ENCODE measurements at places on chromosomes 5 and 9.

DNA sequence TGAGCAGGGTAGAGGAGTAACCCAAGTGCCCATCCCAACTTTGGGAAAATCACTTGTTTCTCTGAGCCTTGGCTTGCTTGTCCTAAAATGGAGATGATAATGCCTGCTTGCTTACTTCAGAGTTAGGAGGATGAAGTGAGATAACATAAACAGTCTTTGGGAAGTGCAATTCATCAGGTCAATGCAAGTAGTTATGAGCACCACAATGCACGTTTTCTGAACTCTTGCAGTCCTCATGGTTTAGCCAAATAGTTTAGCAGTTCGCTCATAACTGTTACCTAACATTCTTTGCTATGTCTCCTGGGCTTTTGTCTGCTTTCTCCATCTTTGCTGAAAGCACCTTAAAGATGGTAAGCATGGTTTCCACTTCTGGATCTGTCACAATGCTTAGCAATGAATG, 270.0 kb downstream of the ADAMTSL1 start:
- DNase-seq = no peak

- no peak for DNase-seq
Measured at GRCh38 chr5:96280946-96281393, 152.1 kb downstream of the PCSK1 start.

GRCh38 chr5:141846031-141846430, 32.2 kb downstream of the PCDH1 start:
- no peak for DNase-seq

DNA sequence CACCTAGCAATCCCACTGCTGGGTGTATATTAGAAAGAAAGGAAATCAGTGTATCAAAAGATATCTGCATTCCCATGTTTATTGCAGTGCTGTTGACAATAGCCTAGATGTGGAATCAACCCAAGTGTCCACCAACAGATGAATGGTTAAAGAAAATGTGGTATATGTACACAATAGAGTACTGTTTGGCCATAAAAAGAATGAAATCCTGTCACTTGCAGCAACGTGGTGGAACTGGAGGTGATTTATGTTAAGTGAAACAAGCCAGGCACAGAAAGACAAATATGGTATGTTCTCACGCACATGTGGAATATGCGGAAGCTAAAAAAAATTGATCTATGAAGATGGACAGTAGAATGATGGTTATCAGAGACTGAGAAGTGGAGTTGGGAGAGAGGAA, 221.6 kb upstream of the DAP start:
- no peak for DNase-seq

DNA sequence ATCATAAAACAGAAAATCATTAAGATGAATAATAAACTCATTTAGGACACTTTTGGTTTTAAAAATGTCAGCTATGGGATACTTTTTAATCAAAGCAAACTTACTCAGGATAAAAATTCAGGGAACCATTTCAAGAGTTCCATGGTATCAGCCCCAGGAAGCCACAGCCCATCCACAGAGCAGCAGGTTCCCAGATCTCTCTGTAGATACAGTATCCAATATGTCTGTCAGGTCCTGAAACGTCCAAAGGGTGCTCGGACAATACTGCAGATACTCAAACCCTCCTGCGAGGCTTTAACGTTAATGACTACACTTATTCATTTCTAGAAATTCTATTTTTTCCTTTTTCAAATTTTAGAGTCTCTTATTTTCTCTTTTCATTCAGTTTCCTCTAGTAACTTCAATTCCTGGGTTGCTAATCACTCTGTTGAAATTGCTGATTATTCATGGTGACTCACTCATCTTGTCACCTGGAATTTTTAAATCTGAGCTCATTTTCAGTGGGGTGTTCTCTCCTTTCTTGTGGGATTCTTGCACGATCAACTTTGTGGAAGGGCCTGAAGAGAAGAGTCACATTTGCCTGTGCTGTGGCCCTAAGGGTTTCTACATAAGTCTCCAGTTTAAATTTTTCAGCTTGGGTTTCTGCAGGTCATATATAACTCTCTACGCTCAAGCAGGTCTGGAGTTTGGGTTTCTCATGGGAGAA, 435.8 kb downstream of the CTNND2 start:
- DNase-seq = no peak

DNA sequence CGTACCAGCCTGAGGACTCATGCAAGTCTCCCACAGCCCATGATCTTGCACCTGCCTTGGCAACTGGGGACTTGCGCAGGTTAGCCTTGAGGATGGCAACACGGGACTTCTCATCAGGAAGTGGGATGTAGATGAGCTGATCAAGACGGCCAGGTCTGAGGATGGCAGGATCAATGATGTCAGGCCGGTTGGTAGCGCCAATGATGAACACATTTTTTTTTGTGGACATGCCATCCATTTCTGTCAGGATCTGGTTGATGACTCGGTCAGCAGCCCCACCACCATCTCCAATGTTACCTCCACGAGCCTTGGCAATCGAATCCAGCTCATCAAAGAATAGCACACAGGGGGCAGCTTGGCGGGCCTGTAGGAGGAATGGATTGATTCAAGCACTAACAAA, 13.0 kb downstream of the VCP start:
- no peak for DNase-seq

DNA sequence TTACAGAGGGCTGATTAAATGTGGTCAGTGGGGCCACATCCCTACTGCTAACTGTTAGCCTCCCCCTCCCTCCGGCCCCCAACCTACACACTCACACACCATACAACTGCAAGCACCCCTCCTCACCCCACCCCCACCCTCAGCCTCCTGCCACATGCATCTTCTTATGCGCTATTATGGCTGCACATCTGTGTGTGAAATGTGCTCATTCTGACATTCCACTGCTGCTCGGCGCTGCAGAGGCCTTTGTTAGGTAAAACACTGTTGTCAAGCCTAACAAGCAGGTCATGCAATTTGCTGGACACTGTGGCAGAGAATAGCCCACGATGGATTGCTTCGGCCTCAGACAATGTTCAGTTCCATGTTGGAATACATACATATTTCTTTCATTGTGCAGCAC, 173.6 kb downstream of the NR2F1-AS1 start:
- no peak for DNase-seq

DNA sequence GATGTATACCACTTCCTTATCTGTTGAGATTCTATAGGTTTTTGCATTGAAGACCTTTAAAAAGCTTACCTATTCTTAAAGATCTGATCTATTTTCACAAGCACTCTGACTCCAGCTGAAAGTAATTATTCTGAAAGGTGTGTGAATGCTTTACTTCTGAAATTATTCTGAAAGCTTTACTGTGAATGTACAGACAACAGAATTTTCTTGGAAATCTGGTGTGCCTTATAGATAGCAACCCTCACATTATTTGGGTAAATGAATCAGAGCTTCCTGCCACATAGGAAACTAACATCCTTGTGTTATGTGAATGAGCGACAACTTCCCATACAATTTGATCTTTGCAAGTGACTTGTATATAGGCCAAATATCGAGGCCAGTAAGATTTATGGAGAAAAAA, 6.5 kb downstream of the CDO1 start:
- DNase-seq = no peak

- DNase-seq = no peak
Measured at GRCh38 chr9:132969783-132970182, 8.7 kb upstream of the GFI1B start.

GRCh38 chr5:57501414-57502201, 19.0 kb upstream of the ACTBL2 start:
- DNase-seq = no peak

- no peak for DNase-seq
Measured at GRCh38 chr9:137860361-137860760, 17.2 kb upstream of the CACNA1B start.

GRCh38 chr9:26567976-26568375, 324.6 kb downstream of the CAAP1 start:
- DNase-seq = no peak

DNA sequence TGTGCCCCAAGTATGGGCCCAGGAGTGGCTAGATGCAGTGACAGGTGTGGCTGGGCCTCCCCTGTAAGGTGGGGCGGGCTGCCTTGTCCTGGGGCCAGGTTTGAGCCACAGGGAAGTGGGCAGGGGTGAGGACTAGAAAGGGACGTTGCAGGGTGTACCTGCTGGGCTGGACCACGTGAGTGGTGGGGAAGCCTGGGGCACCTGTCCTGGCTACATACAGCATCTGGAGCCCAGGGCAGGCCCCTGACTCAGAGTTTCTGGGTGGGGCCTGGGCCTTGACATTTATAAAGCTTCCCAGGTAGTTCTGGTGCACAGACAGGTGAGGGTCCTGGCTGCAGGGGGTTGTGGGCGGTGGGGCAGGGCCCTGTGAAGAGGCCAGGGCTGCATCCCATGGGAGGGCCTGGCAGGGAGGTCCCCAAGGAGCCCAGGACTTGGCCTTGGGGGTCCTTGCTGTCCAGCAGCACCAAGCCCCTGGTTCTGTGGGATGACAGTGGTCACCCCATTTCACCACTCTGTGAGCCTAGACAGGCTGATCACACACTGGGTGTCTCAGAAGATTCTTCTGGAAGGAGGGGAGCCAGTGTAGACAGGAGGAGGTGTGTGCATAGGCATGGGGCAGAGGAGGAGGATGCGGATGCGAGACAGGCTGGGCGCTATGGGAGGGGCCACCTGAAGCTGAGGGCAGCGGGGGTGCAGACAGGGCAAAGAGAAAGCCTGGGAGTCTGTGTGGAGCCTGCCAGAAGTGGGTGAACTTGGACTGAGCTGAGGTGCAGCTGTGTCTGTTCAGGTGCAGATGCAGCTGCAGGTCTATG, 94.0 kb downstream of the PHF2 start:
- no peak for DNase-seq

- no peak for DNase-seq
Measured at GRCh38 chr9:33318781-33319180, 28.5 kb downstream of the NFX1 start.

GRCh38 chr5:123083298-123083697, 5.7 kb upstream of the PRDM6 start:
- no peak for DNase-seq

- no peak for DNase-seq
Measured at GRCh38 chr5:14721990-14722656, 57.6 kb downstream of the OTULIN start.

DNA sequence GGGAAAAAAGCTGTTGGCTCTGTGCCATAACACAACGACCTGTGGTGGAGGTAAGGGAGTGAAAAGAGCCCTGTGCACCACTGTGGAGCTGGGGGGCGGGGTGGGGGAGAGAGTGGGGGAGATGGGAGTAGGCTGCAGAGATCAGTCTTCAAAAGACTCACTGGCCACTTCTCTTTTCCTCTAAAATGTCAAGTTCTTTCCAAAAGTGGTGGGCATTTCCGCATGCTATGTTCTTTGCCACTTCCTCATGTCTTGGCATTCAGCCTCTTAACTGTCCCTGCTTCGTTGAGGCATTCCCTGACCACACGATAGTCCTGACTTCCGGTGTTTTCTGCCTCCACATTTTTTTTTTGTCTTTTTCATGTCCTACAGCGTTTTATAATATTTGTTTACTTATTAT, 2.4 kb upstream of the PPP2R2B start:
- no peak for DNase-seq

DNA sequence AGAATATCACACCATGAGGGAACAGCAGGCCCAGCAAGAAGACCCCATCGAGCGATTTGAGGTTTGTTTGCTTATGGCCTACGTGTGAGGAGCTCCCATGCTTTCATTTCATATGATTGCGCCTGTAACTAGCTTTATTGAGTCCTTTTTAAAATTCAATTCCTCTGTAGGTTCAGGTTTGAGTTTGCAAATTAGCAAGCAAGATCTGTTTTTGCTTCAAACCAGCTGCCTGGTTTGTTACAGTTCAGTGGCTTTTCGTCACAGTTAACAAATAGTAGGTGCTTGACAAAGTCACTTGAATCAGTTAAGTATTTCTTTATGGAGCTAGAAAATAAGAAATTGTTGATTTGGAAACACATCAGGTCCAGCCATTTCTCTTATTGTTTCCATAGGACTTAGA, 56.3 kb downstream of the GPR21 start:
- no peak for DNase-seq

GRCh38 chr5:150729859-150730258, 29.0 kb downstream of the DCTN4 start:
- DNase-seq = no peak

- no peak for DNase-seq
Measured at GRCh38 chr9:6495466-6495865, 82.5 kb downstream of the UHRF2 start.

DNA sequence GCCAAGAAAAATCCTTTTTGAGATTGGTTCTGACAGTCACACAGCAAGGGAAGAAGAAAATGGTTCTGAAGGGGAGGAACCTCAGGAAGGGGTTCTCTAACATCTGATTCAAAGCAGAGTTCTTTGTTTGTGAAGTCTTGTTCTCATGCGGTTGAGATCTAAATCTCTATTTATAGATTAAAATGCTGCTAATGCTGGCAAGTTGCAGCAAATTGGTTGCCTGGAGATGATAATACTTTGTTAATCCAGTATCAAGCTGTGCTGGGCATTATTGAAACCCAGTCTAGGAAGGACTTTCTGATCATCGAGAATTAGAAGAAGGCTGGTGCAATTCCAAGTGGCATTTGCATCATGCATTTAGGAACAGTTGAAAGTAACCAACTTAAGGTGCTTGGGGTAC, 34.0 kb upstream of the SLC28A3 start:
- DNase-seq = no peak

DNA sequence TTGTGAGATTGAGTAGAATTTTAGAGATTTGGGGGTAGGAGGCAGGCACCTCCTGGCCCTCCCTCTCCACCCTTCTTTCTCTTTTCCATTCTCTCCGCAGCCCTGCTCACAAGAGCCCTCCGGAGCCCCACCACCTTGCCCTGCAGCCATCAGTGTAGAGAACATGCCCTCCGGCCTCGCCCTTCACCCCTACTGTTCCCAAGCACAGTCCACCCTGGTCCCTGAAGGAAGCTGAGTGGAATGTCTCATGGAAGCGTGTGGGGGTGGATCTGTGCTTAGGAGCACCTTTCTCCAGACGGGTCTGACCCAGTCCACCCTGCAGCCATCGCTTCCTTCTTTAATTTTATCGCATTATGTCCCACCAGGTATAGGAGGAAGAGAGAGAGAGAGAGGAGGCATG, 267.1 kb downstream of the NSG2 start:
- no peak for DNase-seq

DNA sequence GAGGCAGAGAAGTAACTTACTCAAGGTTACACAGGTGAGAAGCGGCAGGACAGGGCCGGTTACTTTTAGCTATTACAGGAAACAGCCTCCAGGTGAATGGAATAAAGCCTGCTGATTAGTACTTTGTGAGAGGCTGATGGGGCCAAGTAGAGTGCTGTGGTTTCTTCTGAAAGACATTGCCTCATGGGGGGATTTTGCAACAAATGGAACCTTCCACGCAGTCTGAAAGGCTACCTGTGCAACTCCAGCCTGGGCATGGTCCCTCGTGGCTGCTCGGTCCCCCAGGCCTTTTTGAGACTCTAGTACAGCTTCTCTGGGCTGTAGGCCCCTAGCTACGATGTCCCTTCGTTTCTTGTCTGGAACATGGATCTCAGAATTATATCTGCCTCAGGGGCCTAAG, 2.0 kb downstream of the TMEM268 start:
- no peak for DNase-seq

- no peak for DNase-seq
Measured at GRCh38 chr5:154260224-154260927, 69.8 kb downstream of the GALNT10 start.

DNA sequence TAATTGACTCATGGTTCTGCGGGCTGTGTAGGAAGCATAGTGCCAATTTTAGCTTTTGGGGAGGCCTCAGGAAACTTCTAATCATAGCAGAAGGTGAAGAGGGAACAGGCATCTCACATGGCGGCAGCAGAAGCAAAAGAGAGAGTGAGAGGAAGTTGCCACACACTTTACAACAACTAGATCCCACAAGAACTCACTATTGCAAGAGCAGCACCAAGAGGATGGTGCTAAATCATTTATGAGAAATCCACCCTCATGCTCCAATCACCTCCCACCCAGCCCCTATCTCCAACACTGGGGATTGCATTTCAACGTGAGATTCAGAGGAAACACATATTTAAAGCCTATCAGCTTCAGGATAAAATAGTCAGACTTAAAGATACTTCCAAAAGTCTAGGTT, 36.1 kb upstream of the LPAR1 start:
- no peak for DNase-seq
